ENCODE measurements at places on chromosomes 13 and 19.

DNA sequence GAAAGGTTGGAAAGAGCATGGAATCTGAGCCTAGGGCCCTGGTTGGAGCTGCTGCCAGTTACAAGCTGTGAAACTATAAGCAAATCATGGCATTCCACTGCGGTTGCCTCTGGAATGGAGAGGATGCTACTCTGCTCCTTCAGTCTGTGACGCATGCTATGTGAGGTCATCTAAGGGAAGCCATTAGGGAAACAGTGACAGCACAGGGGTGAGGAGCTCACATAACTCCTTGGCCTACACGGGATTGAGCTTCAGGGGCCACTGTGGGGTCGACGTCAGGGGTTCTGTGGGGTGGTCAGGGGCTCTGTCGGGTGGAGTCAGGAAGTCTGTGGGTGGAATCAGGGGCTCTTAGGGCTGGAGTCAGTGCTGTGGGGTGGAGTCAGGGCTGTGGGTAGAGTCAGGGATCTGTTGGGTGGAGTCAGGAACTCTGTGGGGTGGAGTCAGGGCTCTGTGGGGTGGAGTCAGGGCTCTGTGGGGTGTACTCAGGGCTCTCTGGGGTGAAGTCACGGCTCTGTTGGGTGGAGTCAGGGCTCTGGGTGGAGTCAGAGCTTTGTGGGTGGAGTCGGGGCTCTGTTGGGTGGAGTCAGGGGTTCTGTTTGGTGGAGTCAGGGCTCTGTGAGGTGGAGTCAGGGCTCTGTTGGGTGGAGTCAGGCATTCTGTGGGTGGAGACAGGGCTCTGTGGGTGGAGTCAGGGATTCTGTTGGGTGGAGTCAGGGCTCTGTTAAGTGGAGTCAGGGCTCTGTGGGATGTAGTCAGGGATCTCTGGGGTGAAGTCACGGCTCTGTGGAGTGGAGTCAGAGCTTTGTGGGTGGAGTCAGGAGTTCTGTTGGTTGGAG is 35.8 kb upstream of the MEDAG start:
- DNase-seq: no peak

- DNase-seq: peak; percentile 62
Measured at GRCh38 chr13:113001241-113002140, 32.5 kb downstream of the MCF2L start.

- DNase-seq: no peak
Measured at GRCh38 chr19:55691561-55692481, 16.8 kb downstream of the EPN1 start.

DNA sequence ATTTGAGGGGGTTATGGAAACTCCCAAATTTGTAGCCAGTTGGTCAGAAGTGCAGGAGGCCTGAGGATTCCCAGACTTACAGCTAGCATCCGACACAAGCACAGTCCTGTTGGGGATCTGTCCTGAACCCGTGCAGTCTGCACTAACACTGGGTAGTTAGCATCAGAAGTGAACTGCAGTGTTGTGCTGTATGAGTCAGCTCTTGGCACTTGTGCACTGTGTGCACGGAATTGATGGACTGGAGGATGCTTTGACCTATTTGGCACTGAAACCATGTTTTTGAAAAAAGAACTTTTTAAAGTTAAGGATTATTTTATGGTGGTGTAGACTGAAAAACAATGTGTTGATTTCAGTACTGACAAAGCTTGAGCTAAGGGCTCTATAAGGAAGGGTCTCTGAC is 279.0 kb downstream of the NHLRC3 start:
- peak; percentile 16 for DNase-seq

DNA sequence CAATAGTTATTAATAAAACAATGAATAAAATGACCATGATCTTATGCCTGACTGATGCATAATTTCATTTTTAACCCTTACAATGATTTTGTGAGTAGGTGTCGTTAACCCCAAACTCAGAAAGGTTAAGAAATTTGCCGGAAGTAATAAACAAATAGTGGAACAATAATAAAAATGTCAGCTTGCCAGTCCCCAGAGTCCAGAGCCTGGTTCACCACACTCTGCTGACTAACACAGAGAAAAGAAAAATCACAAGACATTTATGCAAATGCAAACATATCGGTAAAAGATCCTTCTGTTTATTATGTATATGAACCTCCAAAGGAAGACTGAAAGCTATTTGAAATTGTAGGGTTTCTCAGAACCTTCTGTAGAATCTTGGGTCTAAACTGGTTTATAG is 563.7 kb downstream of the EFNB2 start:
- DNase-seq: no peak

DNA sequence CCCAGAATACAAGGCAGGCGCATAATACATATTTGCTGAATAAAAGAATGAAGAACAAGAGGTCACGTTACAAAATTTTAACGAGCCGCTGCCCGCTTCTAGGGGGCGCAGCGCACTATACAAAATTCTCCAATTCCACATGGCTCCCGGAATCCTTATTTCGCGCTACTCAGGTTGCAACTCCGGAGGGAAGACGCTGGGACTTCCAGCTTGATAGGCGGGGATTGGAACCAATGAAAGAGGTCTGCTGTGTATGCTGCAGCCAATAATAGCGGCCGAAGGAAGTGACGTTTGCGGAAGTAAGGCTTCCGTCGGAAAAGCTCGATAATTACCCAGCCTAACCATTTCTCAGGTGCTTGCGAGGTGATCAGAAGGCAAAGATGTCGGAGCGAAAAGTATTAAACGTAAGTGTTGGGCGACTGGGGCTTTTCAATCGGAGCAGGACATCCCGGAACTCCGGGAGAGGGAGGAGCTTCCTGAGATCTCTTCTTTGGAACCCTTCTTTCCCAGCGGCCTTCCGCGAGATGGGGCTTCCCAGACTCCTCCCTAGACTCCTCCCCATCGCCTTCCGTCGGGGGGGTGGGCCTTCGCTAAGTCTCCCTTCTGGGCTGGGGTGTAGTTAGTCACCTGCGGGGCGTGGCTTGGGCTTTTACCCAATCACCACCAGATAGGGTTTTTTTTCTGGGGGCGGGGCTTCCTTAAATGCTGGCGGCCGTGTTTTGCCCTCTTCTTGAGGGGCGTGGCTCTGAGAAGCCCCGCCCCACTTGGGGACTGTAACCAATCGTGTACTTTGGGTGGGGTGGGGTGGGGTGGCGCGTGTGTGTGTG is at the start of gene YJU2:
Gene YJU2 (plus strand): TSS at position 314 of the 827 bp plus-strand sequence. CDS start 67 bp downstream, at position 381.
- peak; percentile 91 for DNase-seq

- DNase-seq: no peak
Measured at GRCh38 chr13:101026736-101027398, 352.3 kb upstream of the TMTC4 start.

Data from frontal cortex (tissue), 4 donors.